A549 (cell line): ENCODE measurements at places on chromosomes 3 and 15. TPM values are rescaled to one million over a fixed set of nuclear protein-coding genes. Genes with fewer than 3 reads are reported as not detected.

DNA sequence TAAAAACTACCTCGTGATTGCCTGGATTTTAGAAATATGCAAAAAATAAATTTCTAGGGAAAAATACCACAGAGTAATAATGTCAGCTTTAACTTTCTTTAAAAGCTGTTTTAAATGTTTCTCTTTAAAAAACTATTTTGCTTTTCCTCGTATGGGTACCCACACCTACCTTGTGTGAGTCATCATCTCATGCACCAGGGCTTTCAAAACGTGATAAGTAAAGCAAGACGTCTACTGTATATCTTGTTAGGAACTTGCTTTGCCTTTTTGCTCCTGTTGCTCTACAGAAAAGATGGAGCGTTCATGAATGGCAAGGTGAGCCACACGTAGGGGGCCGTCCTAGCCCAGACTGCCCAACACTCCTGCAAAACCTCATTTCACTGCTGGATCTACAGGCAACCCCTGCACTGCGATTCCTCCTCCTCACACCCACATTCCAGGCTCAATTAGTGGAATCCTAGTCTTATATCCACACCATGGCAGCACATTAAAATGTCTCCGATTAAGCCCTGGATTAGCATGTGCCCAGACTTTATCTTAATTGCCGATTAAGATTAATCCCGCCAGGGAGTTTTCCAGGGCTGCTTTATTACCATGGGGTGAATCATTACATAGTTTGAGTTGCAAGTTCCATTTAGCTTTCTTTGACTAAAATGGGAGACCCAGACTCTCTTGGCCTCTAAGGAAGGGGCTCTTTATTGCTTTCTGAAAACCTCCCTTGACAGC, 293.6 kb upstream of the ICE2 start:
- no peak for DNase-seq

DNA sequence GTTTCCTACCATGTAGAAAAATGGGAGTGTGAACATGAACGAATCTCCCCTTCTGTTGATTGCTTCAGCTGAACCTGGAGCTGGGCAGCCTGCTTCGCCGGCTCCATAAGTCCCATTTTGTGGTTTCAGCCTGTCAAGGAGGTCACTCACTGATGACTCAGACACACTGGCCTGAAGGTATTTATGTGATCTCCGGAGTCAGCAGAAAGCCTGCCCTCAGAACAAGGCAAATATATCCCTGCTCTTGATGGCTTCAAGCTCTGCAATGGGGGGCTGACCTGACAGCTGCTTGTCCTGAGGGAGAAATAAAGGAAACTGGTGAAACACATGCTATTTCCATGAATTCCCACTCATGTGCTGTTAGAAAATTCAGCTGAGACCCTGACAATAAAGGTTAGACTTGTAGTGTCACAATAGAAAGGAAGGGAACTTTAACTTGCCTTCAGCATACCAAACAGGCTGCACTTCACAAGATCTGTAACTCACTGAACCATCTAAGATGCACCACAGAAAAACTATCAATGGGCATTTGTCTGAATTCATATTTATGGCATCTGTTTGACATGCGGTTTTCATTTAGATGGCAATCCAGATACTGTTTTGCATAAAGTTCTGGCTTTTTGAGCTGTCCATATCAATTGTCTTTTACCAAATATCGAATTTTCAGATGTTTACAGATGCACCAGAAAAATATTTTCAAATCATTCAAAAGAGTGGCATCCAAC, 282.0 kb upstream of the VEPH1 start:
- peak; percentile 55 for DNase-seq

DNA sequence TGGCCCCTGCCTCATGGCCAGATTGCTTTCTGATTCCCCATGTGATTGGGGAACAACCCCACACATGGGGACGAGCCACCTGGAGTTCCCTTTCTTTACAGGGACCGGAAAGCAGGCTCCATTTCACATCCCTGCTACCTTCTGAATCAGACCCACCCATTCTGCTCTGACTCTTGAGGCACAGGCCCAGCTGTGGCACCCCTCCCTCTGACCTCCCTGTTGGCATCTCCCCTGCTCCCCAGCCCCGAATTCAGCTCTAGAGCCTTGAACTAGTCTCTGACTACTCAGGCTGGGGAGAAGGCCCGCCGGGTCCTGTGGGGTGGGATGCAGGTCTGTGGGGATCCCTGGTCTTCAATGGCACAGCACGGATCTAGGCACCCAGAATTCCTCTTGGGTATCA, 12.1 kb downstream of the FAM3D start:
- DNase-seq = no peak

GRCh38 chr15:39918688-39919385, 1.2 kb downstream of the GPR176 start:
- no peak for DNase-seq

- no peak for DNase-seq
Observed at GRCh38 chr15:33282226-33283020, 28.3 kb upstream of the RYR3 start.

- no peak for DNase-seq
Observed at GRCh38 chr3:12454076-12454815, 30.0 kb upstream of the TSEN2 start.

DNA sequence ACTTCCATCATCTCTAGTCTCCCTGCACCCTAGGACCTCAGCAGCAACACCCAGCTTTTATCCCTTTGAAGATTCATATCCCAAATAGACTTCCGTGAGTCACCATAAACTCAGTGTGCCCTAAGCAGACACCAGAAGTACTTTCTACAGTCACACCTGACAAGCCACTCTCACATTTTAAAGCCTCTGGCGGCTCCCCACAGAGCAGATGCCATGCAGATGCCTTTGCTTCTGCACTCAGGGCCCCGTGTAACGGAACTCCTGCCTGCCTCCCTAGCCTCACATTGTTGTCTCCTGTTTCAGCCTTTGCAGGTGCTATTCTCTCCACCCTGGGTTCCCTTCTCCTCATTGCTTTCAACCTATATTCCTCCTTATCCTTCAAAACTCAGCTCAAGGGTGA, 155.5 kb upstream of the SLC24A5 start:
- DNase-seq = no peak

DNA sequence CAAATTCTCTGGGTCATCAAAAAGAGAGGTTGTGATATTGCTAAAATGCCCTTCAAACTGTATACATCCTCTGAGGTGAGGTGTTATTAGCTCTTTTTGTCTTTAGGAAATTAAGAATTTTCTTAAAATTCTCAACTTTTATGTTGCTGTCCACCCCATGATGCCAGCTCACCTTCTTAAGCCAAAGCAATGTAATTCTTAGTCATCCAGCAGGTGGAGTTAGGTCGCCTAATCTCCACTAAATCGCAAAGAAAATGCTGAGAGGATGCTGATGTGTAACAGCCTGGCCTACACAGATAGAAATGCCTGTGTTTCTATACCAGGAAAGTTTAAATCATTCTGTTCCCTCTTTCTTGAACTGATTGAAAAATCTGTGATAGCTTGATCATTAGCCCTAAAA, 770.2 kb upstream of the ALCAM start:
- DNase-seq = peak; percentile 59

GRCh38 chr3:15331606-15332404, 581 bp downstream of the SH3BP5 start:
- peak; percentile 19 for DNase-seq

DNA sequence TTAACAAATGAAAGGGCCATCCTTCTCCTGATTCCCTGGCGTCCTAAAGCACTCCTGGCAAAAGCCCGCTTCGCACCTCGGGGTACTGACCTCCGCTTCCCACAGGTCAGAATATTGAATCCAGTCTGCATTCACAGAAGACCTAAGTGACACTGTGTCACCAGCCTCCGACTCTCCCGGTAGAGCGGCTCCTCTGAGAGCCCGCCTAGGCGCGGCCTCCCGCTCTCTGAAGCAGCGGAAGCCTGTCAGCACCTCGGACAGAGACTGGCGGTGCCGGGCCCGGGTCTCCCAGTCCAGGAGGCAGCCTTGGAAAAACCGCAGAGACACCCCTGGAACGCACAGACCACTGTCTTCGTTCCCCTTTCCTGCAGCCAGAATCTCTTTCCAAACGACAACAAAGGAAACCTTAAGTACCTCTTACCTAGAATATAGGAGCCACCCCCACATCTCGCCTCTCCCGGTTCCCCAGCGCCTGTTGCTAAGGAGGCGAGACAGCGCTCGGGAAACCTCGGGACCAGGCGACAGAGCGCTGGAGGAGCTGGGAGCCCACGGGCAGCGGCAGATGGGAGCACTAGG, 1.2 kb downstream of the GABRB3 start:
- DNase-seq = peak; percentile 50

DNA sequence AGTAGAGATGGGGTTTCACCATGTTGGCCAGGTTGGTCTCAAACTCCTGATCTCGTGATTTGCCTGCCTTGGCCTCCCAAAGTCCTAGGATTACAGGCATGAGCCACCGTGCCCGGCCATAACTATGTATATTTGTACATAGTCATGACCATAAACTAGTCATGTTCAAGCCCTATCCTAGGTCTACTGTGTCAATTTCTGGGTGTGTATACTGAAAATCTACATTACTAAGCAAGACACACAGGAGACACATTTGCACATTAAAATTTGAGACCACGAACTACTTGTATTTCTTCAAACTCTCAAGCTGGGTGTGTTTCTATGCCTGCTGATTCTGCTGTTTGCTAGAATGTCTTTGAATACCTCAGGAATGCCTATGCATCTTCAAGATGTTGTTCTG, 451.3 kb upstream of the MCTP2 start:
- DNase-seq = no peak

GRCh38 chr3:174414902-174415301, 444.2 kb upstream of the NAALADL2 start:
- no peak for DNase-seq

DNA sequence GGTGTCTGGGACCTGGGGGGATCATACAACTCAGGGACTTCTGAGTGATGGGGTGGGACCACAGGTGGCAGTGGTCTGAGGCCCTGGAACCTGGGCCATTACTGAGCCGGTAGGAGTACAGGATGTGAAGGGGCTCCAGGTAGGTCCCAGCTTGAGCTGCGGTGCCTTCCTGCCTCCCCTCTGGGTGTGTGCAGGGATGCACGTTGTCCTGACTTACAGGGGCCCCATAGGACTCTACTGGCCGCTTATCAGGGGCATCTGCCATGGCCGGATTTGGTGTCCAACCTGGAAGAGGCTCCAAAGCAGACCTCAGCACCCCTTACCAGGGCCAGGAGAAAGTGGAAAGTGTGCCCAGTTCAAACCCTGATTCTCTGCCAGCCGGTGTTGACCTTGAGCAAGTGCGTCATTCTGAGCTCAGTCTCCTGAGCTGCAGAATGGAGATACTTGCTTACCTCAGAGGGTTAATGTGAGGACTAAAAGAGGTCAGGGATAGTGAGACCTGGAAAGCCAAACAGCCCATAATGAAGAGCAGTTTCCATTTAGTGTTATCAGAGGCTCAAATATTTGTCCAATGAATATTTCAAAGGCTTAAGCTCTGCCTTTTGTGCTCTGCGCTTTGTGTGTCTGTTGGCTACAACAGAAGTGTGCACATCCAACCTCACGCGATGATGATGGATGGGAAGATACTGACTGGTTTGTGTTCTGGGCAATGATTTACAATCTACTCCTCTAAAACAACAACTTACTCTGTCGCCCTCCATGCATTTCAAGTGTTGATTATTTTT, 35.4 kb upstream of the ESYT3 start:
- DNase-seq = peak; percentile 9

DNA sequence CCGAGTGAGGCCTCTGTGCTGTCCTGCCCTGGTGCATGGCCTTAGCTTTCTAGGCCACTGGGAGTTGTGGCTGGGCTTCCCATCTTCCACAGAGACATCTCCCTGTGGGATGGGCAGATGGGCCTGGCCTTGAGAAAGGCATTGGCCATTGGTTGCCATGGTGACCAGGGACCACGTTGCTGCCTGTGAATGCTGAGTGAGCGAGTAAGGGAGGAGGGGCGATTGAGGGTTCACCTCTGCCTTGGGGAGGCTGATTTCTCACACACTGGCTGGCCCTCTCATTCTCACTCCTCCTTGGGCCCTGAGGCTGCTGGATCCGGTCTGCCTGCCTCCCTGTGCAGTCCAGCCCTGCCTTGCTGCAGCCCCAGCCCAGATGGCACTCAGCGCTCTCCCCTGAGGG, 26.4 kb upstream of the DOCK3 start:
- DNase-seq = no peak

Gene MOBP
- polyA plus RNA-seq = 0.01 TPM in 1 of 3 replicates, not detected in the others

Gene LRRK1
- 17.7 to 19.5 TPM (median 18.6 TPM) in 3 replicates for polyA plus RNA-seq

Gene LMCD1
- 64.3 to 73.2 TPM (median 67.7 TPM) in 3 replicates for polyA plus RNA-seq

Gene ZDHHC23
- polyA plus RNA-seq = 2.8 to 3.6 TPM (median 3.1 TPM) in 3 replicates

Gene CCDC13
- 0.33 to 0.54 TPM (median 0.41 TPM) in 3 replicates for polyA plus RNA-seq

Gene CSPG5
- 0.93 to 1.1 TPM (median 1.1 TPM) in 3 replicates for polyA plus RNA-seq
